ENCODE measurements at places on chromosomes 6 and 20.

GRCh38 chr20:50200482-50201104 lies 10.0 kb downstream of the CEBPB start:
- DNase-seq = no peak

DNA sequence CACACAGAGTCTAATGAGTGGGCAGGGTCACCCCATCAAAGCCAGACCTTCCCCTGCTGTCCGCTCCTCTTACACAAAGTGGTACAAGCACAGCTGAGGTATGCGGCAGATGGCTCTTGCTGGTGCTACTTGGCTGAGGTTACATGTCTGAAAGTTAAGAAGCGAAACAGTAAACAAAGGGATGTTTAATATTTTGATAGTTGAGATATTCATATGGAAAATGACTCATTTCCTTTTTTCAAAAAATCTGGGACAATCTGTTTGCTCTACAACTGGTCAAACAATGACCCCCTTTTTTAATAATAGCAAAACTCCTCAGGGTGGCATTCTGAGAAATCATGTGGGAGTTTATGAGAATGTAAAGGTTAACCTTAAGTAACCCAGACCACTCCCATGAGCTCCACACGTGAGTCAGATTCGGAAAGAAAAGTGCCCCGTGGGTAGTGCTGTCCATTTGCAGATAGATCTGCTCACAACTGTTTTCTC lies 245.3 kb downstream of the TBXT start:
- DNase-seq = no peak

DNA sequence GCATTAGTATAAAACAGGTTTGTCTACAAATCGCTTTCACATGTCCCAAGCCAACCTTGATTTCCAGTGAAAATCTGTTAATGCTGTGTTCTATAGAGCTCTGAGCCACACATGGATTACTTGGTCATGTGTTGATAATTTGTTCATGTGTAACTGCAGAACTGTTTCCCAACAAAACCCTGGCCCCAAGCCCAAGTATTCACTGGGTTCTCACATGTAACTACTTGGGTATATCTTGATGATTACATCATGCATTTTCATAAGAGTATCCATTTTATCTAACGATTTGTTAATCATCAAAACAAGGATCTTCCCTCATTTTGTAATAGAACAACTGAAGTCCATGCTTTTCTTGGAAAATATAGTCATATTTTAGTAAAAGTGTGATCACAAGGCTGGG lies 657.6 kb downstream of the PRKN start:
- no peak for DNase-seq

DNA sequence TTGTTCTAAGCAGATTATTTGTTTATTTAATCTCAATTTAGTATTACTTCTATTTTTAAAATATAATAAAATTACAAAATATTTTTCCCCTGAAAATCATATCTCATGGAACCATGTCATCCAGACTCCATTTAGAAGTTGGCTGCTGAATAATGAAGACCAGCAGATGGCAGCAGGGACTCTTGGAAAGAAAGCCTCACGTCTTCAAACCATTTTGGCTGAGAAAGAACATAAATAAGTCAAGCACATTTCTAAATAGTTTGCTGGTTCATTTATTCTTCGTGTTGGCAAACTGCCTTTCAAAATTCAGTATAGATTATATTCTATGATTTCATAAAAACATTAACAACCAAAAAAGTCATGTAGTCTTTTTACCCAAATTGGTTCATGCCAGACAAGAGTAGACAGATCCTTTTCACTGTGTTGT lies 71.7 kb downstream of the RCAN2 start:
- DNase-seq = no peak

DNA sequence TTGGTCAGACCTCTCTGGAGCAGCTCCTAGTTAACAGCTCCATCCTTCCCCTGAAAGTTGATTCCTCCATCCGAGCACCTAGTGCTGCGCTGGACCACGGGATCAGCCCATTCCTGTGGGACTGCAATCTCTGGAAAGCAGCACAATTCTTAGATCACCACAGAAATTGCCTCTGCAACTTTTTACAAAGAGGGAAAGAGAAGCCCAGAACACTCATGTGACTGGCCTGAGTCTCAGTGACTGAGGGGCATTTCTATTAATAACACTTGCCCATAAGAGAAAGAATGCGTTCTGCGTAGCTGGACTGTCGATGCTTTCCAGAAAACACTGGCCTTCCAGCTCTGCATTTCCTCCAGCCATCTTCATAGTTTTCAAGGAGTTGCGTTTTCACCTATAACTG lies 18.3 kb downstream of the MPC1 start:
- no peak for DNase-seq

GRCh38 chr6:130423044-130423443 lies 57.2 kb downstream of the TMEM200A start:
- DNase-seq = no peak

GRCh38 chr20:58192567-58192966 lies 35.9 kb downstream of the ANKRD60 start:
- DNase-seq = peak; percentile 10

GRCh38 chr6:125793280-125793679 lies 2.5 kb downstream of the NCOA7 start:
- DNase-seq = no peak

Data from stimulated activated CD8-positive, alpha-beta memory T cell treated with anti-CD3 and anti-CD28 coated beads, Interleukin-2, amount 100 ng/mL, for 1 hour (primary cell).